ENCODE measurements at places on chromosomes 3 and 15. TPM values are rescaled to one million over a fixed set of nuclear protein-coding genes. Genes with fewer than 3 reads are reported as not detected.

COMMD2 gene
- 31.8 TPM for total RNA-seq

GRCh38 chr3:148998715-148999423 lies 7.5 kb downstream of the GYG1 start:
- DNase-seq: no peak

TTLL13 gene
- total RNA-seq: not detected

GOLGA6L9 gene
- total RNA-seq: 3.7 TPM

SCN11A gene
- total RNA-seq: 1.9 TPM

GRCh38 chr15:40894681-40895448 lies 615 bp downstream of the VPS18 start:
- DNase-seq: no peak

NOX5 gene
- 0.39 TPM for total RNA-seq

PRR20G gene
- not detected for total RNA-seq

DNA sequence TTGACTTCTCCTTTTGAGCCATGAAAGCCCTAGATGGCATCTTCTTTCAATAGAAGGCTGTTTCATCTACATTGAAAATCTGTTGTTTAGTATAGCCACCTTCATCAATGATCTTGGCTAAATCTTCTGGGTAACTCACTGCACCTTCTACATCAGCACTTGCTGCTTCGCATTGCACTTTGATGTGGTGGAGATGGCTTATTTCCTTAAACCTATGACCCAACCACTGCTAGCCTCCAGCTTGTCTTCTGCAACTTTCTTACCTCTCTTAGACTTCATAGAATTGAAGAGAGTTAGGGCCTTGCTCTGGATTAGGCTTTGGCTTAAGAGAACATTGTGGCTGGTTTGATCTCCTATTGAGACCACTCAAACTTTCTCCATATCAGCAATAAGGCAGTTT lies 189.8 kb downstream of the PLCL2 start:
- DNase-seq: no peak

DNA sequence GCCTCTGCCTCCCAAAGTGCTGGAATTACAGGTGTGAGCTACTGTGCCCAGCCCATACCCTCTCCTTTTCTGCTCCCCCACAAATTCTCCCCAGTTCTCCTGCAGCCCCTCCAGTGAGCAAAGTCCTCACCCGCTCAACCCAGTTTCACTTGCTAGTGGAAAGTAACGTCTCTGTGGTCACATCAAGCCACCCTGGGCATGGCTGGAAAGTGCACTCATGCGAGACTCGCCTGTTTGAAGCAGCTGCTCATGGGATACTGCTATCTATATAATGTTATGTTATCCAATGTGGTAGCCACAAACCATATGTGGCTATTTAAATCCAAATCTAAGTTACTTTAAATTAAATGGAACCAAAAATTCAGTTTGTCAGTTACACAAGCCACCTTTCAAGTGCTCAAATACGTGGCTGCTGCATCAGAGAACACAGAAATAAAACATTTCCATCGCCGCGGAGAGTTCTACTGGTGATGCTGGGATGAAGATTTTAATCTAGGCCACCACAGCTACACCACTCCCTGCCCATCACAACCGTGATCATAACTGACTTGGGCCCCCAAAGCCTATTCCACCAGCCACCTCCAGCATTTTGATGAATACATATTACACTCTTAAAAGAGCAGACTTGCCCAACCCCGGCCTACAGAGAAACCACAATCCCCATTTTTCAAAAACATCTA lies 119.4 kb downstream of the LIPC start:
- DNase-seq: no peak

NPAP1 gene
- total RNA-seq: not detected
